Hematopoietic multipotent progenitor cell treated with erythropoietin and hydrocortisone succinate and interleukin-3 and kit ligand, for 17 days (in vitro differentiated cells): ENCODE measurements at places on chromosomes 5 and 9.
A peak's percentile ranks its signal among the peaks of the same experiment; 100 is the strongest.

DNA sequence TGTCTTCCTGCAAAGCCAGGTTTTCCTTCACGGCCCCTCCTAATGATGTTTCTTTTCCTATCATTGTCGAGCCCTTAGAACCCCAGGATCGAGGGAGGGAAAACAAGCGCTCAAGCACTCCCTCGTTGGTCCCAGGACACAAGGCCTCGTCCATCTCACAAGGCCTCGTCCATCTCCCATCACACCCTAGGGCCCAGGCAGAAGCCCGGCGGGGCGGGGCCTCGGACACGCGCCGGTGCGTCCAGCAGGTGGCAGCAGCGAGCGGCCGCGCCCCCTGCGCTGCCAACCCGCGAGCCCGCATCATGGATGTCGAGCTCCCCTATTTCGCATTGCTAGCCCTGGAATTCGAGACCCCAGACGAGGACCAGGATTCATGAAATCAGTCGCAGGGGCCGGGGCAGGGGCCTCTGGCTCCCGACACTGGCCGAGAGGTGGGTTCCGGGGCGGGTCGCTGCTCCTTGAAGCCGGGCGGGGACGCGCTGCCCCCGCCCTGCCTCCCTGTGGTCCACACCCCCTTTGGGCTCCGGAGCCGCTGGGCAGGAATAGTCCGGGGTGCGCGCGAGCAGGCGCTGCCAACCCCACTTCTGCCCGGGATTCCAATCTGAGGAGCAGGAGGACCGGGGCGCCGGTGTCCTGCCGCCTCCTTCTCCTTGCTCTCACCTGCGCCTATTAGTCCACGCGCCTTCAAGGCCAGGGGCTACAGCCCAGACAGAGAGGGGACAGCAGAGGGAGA, at the start of gene ABLIM3:
ABLIM3 (plus strand) TSS at position 270 of the 733 bp plus-strand sequence. CDS start 603 bp downstream, outside the sequence.
- DNase-seq = peak; percentile 49

DNA sequence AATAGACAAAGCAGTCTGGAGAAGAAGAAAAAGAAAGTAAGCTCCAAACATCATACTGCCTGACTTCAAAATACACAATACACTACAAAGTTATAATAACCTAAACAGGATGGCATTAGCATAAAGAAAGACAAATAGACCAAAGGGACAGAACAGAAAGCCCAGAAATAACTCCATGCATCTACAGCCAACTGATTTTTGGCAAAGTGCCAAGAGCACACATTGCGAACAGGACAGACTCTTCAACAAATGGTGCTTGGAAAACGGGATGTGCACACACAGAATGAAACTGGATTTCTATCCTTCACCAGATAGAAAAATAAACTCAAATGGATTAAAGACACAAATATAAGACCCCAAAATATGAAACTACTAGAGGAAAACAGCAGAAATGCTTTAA, 66.6 kb upstream of the SPATA31E1 start:
- peak; percentile 51 for DNase-seq

GRCh38 chr9:114210136-114210535, 54.8 kb downstream of the COL27A1 start:
- no peak for DNase-seq

DNA sequence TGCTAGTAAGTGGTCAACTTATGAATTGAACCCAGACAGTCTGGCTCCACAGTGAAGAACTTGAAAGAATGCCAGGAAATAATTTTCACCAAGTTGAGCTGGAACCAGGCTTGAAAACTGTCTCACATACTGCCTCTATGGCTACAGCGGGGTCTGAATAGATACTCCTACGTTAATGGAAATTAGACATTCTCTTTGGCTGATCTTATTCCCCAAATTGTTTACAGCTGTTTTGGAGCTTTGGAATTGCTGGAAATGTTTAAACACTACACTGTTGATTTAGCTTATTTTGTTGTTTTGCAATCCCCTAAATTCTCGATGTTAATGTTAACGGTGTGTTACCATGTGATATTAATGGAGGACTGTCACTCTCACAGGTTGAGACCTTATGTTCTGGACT, 146.4 kb downstream of the FBXL7 start:
- DNase-seq = no peak

DNA sequence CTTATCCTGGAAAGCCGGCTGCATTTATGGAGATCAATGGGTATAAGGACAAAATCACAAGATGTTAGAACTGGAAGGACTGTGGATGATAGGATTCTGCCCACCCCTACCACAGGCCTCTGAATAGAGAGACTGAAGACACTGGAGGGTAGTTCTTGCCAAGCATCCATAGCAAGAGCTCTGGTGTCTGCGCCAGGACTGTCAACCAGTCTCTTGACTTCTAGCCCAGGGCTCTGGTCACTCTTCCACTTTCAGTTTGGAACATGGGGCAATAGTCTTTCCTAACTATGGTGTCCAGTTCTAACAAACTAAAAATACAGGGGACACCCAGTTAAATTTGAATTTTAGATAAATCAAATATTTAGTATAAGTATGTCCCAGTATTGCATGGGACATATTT, 23.4 kb downstream of the LARP1 start:
- no peak for DNase-seq

DNA sequence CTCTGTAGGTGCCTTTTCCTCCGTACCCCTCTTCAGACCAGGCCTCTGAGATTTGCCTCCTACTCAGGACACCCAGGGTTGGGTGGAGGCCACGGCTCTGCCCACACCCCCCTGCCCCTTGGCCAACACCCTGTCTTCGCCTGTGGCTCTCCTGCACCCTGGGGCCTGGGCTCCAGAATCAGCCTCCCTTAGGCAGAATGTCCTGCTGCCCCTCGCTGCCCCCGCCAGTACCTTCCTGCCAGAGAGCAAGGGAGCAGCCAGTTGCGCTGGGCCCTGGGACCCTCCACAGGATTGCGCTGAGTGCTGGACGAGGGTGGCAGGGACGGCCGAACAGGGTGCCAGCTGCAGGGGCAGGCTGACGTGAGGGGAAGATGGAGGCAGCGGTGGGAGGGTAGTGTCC, 53.5 kb downstream of the COL5A1 start:
- no peak for DNase-seq

- no peak for DNase-seq
Observed at GRCh38 chr5:10590226-10590999, 26.5 kb downstream of the ANKRD33B start.

- no peak for DNase-seq
Observed at GRCh38 chr5:62306896-62307689, 1.1 kb downstream of the KIF2A start.

- DNase-seq = no peak
Observed at GRCh38 chr5:9241479-9242305, 304.2 kb downstream of the SEMA5A start.

DNA sequence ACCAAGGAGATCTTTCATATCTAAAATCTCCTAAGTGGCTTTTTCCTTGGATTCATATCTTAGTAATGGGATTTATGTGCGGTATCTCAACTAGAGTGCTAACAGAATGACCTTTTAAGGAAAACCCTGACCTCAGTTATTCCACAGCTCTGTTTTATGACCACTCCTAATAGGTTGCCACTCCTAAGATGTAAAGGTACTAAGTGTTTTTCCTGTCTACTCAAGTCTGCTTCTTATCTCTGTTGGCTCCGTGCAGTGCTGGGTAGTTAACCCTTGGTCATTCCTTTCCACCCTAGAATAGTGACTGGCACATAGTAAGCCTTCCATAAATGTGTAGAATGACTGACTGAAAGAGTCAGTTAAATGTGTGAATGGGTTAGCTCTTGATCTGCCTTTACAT, 161.4 kb downstream of the DOCK2 start:
- DNase-seq = no peak

DNA sequence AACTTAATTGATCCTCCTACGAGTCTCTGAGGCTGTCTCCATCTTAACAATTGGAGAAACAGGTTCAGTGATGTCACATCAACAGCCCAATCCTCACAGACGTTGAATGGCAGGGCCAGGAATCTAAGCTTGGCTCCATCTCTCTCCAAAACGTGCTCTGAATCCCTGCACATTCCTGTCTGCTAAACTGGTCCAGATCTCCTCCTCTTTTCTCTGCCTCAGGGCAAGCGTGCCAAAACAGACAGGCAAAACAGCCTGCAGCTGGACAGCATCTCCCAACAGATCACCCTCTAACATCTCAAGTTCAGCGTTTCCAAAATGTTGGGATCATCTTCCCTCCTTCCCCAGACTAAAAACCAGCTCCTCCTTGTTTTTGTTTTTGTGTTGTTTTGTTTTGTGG, 6.6 kb downstream of the FBP1 start:
- DNase-seq = no peak

DNA sequence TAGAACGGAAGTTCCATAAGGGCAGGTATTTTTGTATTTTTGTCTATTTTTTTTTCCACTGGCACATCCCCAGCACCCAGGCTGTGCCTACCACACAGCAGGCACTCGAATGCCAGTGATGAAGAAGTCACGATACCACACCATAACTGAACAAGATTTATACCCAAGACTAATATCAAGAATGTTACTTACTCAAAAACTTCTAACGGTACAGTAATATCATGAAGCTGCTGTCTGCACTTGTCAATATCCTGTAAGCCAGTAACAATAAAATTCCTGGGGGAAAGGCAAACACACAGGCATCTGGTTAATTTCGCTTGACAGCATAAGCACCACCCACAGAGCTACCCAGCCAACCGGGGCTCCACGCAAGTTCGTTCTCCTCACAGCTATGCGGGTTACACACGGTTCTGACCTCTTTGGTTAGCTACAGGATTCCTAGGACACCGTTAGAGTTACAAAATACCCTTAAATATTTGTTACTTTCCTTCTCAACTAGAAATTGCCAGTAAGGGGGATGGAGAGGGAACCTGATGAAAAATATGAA, 1.3 kb downstream of the MED10 start:
- no peak for DNase-seq

DNA sequence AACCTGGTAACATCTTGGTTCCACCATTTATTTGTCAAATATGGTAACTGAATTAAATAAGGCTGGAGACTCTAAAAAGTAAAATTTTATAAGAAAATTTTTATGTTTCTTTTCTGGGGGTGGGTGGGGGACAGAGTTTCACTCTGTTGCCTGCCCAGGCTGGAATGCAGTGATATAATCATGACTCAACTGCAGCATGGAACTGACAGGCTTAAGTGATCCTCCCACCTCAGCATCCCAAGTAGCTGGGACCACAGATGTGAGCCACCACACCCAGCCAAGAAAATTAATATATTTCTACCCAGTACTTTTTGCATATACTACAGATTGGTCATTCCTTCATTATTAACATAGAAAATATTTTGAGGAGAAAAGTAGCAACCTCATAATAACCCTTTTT, 216.9 kb downstream of the DEPDC1B start:
- no peak for DNase-seq

DNA sequence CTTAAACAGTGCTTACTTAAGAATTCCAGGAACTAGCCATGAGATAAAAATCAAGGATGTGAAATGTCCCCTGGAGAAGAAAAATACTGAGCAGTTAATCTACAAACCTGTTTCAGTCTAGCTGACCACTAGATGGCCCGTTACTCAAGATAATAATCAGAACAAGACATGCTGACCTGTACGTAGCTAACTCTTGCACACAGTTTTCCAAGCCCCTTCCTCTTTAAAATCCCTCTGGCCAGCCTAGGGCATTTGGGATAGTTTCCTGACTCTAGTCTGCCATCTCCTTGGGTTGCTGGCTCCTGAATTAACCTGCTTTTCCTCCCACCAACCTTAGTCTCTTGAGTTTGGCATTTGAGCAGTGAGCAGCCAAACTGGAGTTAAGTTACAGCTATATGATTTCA, 59.2 kb upstream of the TRAF1 start:
- no peak for DNase-seq

DNA sequence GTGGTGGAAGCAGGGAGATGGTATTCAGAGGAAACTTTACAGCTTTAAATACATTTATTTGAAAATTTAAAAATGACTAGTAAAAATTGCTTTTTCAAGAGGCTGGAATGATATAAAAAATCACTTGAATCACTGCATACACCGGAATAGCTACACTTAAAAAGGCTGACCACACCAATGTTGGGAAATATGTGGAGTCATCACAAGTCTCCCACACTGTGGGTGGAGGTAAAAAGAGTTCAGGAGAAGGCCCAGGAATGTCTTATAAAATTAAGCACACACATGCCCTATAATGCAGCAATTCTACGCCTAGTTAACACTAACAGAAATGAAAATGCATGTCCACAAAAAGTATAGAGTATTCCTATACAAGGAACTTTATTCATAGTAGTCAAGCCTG, 198.1 kb downstream of the ROR2 start:
- DNase-seq = no peak

DNA sequence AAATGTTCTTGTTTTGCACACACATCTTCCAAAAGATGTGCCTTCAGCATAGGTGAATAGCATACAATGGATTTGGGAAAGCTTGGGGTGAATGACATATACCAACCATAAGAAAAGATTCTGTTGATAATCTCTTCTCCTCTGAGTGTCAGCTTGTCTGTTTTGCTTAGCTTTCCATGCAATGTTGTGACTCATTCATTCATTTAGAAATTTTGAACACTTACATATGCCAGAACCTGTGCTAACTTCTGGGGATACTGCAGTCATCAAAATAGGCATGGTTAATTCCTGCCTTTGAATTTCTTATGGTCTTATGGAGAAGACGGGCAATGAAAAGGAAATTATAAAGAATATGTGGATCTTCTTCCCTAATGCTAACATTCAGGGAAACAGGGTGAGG, 14.1 kb downstream of the ADRB2 start:
- no peak for DNase-seq

DNA sequence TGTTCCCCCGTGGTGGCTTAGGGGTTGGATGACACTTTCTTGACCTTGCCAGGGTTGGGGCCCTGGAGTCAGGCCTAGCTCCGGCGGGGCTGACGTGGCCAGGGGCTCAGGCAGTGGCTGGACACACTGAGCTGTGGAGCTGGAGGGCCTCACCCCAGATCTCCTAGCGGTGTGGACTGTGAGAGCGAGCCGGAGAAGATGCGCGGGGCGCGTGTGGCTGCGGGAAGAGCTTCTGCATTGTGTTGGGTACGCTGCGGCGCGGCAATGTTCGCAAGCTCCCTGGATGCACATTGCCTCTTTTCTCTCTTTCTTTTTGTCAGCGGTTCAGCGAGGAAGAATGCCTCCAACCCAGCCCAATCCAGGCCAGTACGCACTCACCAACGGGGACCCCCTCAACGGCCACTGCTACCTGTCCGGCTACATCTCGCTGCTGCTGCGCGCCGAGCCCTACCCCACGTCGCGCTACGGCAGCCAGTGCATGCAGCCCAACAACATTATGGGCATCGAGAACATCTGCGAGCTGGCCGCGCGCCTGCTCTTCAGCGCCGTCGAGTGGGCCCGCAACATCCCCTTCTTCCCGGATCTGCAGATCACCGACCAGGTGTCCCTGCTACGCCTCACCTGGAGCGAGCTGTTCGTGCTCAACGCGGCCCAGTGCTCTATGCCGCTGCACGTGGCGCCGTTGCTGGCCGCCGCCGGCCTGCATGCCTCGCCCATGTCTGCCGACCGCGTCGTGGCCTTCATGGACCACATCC, 4.8 kb downstream of the NR2F1 start:
- no peak for DNase-seq

DNA sequence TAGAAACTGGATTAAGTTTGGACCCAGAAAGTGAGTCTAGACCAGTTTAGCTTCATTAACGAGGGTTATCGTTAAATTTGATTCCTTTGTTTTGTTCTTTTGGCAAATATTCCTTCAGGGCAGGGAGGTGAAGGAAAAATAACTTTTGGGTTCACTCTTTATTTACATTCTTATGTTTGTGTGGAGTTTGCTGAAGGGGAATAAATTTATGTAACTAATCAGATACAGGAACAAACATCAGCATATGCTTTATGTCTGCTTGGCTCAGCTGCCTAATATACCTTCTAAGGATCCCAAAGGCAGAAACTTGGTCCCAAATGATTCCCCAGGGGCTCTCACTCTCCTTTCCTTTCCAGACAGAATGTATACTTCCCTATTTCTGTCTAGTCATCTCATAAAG, 132.4 kb downstream of the MCTP1 start:
- no peak for DNase-seq
